ENCODE measurements at places on chromosomes 6 and 20.
A peak's percentile ranks its signal among the peaks of the same experiment; 100 is the strongest.

DNA sequence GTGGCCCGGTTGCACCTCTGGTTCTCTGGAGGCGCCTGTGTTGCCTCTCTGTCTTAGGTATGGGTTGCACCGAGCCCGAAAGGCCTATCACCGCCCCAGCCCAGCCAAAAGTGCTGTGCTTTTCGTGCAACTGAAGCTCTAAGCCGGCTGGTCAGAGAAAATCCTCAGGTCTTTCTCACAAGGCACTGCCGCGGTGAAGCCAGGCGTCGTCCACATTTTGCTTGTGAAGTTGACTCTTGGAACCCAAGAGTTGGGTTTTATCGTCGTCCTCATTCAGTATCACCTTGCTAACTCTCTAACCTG is 726 bp upstream of the EMILIN3 start:
- no peak for DNase-seq

- DNase-seq: peak; percentile 18
Measured at GRCh38 chr6:79630883-79631692, at the start of gene SH3BGRL2. Gene SH3BGRL2 (plus strand): TSS chr6:79631329. CDS start chr6:79631462, 133 bp downstream.

GRCh38 chr6:31187780-31188194 is 17.3 kb upstream of the POU5F1 start:
- DNase-seq: no peak

DNA sequence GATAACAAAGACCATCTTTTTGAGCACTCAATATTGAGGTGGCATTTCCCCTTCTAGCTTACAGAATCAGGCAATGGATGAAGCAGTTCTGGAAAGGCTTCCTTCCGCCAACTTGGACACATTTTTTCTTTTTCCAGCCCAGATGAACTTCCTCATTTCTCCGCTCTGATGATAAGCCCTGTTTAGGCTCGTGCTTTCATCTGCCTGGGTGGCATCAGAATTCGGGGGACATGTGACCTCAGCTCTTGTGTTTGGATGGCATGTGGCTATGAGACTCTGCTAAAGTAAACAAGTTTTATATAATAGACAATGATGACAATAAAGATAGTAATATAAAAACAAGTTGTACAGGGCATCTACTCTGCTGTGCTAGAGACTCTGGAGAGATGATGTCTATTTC is 796.7 kb downstream of the DHX35 start:
- no peak for DNase-seq

- DNase-seq: no peak
Measured at GRCh38 chr20:12786276-12786675, 222.5 kb upstream of the SPTLC3 start.

DNA sequence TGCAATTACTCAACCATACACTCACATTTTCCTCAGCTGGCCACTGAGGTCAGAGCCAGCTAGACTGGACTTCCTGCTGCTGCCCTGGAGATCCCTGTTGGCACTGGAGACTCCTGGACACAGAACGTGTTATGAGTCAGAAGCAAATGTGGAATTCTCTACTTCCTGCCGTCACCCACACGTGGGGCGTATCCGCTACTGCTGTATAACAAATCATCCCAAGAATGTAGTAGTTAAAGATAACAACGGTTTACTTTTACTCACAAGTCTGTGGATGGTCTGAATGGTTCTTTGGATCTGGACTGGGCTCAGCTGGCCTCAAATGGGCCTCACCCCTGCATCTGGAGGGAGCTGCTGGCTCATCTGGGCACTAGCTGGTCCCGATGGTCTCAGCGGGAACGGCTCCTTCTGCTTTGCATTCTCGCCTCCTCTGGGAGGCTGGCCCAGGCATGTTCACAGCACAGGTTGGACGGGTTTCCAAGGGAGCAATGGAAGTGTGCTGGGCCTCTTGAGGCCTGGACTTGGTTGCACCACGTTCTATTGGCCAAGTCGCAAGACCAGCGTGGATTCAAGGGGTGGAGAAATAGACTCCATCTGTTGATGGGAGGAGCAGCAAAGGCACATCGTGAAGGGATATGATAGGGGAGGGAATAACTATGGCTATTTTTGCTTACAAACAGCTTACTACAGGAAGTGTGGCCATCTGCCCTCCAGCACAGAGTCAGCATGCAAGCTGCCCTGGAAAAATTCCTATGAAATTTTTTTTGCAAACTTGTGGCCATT is 118.5 kb downstream of the SNX5 start:
- DNase-seq: peak; percentile 88

Data from NCI-H510A treated with DMSO at 0.1 percent for 48 hours (cell line).